ENCODE measurements at places on chromosomes 5 and 9.

DNA sequence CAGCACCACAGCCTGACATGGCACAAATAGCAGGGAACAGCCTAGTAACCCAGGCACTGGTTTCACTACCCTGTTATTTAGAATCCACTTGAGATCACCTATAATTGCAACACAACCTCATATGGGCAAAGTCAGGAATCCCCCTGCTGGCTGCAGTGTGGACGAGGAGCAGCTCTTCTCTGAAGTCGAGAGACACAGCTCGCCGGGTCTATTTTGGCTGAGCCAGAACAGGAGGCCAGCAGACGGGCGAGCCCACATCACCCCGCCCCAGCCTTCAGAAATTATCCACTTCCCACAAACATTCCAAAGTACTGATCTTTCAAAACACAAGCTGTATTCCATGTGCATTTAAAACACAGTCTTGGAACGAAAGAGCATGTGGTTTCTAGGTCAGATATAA is 179.0 kb downstream of the ROR2 start:
- DNase-seq, result no peak

DNA sequence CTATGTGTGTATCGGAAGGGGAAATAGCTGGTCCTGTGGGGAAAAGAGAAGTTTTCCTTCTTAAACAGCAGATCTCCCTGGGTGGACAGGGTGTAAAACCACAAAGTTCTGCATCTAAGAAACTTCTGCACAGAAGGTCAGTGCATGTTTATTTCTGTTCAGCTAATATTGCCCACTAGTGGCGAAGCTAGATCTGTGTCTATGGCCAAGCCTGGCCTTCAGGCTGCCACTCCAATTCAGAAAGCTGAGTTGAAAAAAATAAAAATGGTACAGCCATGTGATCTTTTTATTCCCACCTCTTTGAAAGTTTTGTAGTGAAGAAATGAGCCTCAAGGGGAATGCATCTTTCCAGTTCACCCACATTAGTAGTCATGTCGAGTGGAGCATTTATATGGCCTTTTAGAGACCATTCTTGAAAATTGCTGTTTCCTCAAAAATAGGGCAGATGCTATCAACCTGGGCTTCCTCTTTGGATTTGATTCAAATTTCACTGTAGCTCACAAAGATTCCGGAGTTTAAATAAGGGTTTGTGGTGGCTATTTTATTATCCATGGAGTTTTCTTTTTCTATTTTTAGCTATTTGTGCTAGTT is 488.0 kb downstream of the PRELID2 start:
- no peak for DNase-seq

DNA sequence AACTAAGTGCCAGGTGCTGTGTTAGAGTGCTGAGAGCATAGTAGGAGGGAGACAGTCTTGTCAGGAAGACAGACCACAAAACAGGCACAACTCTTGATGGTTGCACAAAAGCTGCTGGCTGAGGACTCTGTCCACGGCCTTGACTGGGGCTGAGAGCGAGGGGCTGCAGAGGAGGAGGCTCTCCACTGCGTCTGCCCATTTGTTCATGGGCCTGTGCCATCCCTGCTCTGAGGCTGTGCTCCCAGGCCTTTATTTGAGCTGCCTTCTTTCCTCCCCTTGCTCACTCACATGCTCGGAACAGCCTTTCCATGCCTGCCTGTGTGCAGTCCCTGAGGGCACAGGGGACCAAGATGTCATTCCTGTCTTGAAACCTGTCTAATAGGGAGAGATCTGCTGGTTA is 147.8 kb downstream of the CACNA1B start:
- DNase-seq, result no peak

- no peak for DNase-seq
These were observed 201.1 kb downstream of the NNT start for GRCh38 chr5:43804041-43804440.

GRCh38 chr5:68711293-68712200 is 382.3 kb upstream of the SLC30A5 start:
- DNase-seq, result no peak

DNA sequence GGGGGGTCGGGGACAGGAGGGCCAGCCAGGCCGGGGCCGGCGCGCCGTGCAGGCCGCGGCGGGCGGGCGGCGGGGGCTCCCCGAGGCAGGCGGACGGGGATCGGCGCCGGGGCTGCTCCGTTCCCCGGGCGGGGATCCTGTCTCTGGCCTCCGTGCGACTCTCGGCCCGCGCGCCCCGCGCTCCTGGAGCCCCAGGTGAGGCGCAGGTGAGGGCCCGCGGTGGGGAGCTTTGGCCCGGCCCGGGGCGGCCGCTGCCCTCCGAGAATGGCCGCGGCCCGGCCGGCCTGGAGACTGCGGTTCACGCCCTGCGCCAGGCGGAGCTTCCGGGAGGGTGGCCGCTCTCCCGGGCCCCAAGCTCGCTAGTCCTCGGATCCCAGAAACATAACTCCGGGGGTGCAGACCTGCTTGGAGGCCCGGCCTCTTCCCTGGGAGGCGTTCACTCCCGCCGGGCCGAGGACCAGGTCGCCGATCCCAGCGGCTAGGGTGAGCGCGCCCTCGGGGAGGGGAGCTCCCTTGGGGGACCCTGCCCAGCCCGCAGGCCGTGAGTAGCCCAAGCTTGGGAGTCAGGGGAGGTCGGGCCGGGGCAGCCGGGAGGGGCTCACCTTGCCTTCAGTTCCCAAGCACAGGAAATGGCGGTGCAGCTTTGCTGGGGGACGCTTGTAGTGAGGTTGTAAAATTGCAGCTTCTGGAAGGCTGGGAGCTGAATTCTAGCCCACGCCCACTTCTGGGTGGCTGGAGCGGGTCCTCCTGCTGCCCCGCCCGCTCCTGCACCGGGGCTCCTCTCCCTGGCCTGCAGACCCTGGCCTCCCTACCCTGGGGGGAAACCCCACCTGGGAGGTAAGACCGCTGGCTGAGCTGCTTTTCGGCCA is 723 bp downstream of the PPP1R26 start:
- DNase-seq, result no peak

- no peak for DNase-seq
These were observed 507.0 kb downstream of the MAT2B start for GRCh38 chr5:164012371-164012770.

DNA sequence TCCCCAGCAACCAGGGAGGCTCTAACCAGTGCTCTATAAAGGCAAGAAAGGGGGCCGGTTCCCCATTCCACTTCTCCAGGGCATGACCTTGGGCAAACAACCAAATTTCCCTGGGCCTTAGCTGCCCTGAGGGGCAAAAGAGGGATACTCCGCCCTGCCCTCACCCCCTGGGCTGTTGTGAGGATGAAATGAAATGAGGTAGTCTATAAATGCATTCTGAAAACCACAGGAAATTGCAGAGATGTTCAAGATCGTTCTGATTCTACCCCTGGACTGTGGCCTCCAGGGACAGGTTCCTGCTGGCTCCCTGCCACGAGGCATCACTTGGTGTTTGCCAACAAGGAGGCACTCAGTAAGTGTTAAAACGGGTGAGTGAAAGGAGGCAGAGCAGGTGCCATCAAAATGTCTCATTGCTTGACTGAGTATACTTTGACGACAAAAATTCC is 5.7 kb downstream of the RAPGEF1 start:
- DNase-seq, result peak; percentile 63

- no peak for DNase-seq
These were observed 79.3 kb downstream of the BRINP1 start for GRCh38 chr9:119289740-119290433.

- no peak for DNase-seq
These were observed 75.3 kb upstream of the IL12B start for GRCh38 chr5:159405611-159406031.

DNA sequence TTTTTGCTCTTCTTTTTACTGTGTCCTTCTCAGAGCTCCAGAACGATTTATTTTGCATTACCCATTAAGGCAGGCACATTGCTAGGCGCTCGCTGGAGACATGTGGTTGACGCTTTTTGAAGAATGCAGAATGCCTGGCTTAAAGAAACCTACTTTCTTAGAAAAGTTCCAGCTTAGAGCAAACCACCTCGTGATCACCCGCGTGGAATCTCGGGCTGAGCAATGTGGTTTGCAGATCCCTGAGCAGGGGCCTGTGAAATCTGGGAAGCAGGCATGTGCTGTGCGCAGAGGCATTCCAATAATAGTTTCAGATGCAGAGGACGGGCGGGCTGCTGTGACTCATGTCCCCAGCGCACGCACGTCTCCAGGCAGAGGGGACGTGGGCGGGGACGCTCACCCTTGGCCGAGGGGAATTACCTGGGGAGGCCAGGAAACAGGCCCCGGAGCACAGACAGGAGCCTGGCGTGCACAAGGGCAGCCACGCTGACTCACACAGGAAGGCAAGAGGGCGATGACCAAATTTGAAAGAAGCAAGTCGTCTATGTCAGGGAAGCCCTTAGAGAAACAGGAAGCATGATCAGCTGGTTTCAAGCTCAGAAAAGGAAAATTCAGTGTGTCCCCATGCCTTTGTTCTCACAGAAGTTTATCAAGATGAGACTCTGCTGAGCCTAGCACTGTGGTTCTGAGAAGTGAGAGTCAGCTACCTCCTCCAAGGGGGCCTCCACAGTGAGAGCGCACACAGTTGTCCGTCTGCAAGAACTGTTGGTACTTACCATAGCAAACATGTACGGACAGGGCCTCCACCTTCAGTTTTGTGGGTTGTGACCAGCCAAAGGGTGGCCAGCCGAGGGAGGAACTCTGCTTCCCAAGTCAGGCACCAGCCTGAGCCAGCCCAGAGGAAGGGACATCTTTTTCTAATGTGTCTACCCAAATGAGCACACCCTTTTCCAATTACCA is 218.6 kb downstream of the PIK3R1 start:
- peak; percentile 83 for DNase-seq

DNA sequence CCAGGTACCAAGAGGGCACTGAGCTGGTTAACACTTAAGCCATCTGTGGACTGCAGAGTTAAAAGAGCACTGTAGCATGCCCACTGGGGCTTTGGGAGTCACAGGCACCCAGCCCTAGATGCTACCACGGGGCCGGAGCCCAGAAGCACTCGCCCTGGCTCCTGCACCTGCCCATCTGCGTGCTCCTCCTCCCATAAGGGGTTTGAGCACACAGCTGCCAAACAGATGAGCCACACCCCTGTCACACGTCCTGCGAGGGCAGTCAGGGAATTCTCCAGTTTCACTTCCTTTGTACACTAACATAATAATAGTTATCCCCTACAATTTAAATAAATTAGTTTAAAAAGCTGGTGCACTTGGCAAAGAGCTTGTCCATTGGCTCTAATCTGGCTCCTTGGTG is 4.5 kb upstream of the PCA3 start:
- DNase-seq, result no peak

DNA sequence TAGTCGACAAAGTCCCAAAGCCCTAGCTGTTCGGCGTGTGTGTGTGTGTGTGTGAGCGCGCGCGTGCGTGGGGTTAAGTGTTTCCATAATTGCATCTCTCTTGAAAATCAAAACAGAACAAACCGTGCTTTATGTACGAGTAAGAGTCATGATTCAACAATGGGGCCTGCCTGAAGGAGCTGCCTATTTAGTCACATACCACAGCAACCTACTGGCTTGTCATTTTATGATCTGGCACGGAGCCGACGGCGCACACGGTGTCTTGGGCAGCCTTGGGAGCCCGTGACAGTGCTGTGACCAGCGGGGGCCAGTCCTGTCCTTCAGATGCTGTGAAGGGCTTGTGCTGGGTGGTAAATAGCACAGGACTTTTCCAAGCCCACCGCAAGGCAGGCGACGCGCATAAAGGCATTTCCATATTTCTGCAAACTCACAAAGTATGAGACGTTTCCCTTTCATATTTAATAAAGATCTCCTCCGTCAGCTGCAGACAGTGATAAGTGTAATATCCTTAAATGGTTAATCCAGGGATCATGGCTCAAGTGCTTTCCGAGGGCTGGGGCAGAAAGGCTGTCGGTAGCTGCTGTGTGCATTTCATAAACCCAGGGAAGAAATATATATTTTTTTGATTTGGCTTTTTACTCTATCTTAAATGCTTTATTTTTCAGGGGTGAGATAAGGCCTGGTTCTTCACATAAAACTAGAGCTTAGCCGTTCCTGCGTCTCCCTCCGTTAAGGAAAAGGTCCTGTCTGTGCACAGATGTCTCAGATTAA is 270.2 kb upstream of the IRX1 start:
- DNase-seq, result no peak

DNA sequence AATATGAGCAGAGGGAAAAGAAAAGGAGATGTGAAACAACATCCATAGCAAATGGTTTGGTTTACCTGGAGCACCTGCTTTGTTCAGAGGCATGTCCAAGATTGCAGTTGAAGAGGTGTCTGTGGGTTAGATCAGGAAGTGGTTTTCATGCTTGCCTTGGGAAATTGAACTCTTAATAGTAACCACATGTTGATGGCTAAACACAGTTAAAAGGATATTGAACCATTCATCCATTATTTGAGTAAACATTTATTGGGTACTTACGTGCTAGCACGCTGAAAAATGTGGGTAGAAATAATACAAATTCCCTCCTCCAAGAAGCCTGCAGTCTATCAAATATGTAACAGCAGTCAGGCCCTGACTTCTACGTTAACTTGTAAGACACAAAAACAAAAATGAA is 235.7 kb upstream of the TNC start:
- no peak for DNase-seq

DNA sequence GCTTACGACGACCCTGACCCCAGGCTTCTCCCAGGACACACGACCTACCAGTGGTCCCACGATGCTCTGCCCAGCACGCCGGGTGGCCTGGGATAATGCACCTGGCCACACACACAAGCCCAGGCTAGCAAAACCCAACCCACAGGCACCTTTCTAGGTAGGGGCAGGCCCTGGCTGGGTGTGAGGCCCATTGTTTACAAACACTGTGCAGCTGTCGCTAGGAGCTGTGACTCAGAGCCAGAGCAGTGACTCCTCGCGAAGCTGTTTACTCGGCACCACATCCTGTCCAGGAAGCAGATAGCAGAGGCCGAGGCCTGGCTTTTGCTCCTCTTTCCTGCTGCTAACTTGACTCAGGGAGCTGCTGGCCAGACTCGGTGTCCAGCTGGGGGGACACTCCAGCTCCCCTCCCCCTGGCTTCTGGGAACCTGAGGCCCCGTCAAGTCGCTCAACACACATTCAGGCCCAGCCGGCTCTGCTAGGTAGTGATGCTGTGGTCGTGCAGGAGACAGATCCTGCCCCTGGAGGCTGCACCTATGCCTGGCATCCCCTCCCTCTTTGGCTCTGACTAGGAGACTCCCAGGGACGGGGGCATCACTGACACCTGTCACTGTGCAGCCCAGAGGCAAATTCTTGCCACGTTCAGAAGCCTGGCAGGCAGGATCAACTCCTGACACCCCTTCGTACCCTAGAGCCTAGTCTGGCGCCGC is 12.8 kb upstream of the RALGDS start:
- DNase-seq, result peak; percentile 83

DNA sequence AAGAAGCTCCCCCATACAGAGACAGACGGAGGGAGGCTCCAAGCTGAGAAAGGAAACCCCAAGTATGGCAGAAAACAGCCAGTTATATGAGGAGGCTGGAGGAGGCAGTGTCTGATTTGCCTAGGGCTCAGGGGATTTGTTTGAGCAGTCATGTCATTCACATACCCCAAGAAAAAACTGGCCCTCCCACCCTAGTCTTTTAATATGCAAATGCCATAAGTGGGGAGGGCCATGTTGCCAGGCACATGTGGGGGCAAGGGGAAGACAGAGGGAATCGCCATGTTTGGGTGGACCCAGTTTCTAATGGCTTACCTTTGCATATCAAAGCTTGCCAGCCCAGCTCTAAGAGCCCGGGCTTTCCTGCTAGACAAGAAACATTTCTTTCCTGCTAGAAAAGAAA is 1163.8 kb downstream of the TAF11L14 start:
- DNase-seq, result no peak

Data from T-helper 9 cell (primary cell).